ENCODE measurements at places on chromosomes 5 and 9.

DNA sequence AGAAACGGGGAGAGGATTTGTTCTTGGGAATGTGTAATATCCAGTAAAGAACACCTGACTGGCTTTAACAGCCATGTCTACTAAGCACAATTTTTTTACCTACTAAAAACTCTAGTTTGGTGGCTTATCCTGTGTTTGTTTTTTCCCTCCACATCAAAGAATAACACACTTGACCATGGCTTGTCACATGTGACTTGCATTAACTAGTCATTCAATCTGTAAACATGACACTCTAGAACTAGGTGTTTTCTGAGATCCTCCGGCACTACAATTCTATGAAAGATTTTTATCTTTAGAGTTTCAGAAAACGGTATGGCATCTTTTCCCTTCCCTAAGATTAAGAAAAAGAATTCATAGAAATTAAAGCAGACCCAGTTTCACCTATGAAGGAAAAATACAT, 103.7 kb downstream of the CEMIP2 start:
- H3K36me3 ChIP-seq, result no peaks in the 10 kb centered on the region
- H3K27ac ChIP-seq, result no peak overlapping the region
- no peaks in the 10 kb centered on the region for H3K4me1 ChIP-seq
- H3K27me3 ChIP-seq, result no peaks in the 10 kb centered on the region

DNA sequence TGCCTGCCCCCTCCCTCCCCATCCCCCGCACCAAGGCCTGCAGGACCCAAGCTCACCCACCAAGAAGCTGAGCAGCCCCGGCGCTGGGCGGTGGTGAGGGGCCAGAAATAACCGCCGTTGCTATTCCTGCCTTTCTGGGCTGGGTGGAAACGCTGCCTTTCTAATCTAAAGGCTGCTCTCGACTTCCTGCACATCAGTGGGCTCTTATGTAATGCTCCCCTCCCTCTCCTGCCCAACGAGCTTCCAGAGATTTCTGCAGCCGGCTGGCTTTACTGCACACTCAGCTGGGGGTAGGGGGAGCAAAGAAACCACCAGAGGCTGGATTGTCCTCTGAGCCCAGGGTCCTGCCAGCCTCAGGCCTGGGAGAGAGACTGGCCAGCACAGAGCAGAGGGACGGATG, 6.9 kb upstream of the EGR1 start:
- peaks cover 10% of the 10 kb centered on the region for H3K4me1 ChIP-seq
- peak overlapping the region; percentile 14 for H3K4me3 ChIP-seq
- no peaks in the 10 kb centered on the region for H3K27me3 ChIP-seq

DNA sequence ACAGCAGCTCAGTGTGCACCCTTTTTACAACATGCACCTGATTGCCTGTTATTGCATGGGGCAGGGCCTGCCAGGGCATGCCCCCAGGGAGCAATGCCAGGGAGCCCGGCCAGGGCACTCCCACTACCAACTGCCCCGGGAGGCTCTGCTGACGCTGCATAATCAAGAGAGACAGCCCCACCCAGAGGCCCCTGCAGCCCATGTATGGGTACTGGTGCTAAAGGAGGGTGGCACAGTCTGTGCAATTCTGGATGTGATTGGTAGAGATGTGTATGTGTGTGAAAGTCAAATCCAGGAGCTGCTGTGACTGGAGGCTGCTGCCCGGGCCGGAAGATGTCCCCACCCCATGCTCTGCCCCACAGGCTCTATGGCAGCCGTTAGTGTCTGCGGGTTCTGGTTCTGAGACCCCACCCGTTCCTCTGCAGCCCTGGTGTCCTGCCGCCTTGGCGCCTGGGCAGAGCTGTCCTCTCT, 3.9 kb upstream of the NEURL1B start:
- no peak overlapping the region for H3K27ac ChIP-seq
- no peaks in the 10 kb centered on the region for H3K27me3 ChIP-seq
- H3K36me3 ChIP-seq, result no peaks in the 10 kb centered on the region
- H3K4me3 ChIP-seq, result no peak overlapping the region
- DNase-seq, result no peak

DNA sequence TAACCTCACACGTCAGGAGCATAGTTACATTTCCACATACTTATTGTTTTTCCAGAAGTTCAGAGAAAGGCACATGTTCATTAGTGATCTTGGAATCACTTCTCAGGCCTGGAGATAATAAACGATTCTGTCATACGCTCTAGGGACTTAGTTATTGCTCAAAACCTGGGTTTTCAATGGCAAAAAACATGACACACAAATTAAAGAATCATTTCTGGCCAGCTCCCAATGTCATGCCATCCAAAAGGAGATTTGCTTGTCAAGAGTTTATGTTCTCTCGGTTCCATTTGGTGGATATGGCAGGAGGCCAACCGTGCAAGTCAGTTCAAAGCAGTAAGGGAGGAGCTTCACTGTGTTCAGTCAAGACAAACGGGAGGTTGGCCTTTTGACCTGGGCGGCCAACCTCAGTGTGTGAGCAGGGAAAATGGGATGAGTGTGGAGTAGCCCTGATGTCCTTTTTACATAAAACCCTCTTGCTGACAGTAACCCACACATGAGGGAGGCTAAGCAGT, 123.4 kb downstream of the NXNL2 start:
- H3K27ac ChIP-seq, result no peak overlapping the region
- no peaks in the 10 kb centered on the region for H3K27me3 ChIP-seq

DNA sequence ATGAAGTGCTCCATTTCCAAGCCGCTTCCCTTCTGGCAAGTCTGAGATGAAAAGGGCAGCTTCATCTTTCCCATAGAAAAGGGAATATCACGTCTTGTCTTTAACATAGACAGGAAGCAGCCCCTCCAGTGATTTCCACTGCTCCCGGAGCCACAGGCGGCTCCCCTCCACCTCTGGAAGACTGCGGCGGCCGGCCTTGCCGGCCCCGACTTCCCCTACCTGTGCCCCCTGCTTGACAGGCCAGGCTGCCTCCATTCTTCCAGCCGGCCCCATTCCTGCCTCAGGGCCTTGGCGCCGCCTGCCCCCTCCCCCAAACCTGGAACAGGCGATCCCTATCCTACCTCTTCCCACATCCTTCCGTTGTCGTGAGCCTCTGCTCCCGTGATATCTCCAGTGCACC, 141.8 kb downstream of the ZNF354C start:
- H3K27ac ChIP-seq, result no peak overlapping the region
- no peaks in the 10 kb centered on the region for H3K27me3 ChIP-seq
- no peak overlapping the region for H3K4me3 ChIP-seq
- H3K4me1 ChIP-seq, result no peaks in the 10 kb centered on the region
